HS-5 (cell line): ENCODE measurements at places on chromosomes 2 and 18.

DNA sequence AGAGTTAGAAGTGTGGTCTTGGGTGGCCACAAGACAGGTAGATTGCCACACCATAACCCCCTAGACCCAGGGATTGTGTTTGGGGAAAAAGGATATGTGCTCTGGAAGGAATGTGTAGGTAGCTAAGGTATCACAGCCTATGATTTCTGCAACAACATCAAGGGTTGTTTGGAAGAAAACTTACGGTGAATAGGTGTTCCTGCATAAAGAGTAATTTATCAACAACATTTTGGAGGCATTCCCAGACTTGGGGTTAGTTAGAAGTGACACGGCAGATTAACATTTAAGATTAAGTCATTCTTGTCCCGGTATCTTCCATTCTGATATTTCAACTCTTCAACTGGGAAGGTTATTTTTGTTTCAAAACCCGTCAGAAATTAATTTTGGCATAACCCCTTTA, 65.5 kb downstream of the SPP2 start:
- DNase-seq: no peak

- DNase-seq: no peak
Measured at GRCh38 chr2:67828066-67828465, 234.7 kb downstream of the C1D start.

DNA sequence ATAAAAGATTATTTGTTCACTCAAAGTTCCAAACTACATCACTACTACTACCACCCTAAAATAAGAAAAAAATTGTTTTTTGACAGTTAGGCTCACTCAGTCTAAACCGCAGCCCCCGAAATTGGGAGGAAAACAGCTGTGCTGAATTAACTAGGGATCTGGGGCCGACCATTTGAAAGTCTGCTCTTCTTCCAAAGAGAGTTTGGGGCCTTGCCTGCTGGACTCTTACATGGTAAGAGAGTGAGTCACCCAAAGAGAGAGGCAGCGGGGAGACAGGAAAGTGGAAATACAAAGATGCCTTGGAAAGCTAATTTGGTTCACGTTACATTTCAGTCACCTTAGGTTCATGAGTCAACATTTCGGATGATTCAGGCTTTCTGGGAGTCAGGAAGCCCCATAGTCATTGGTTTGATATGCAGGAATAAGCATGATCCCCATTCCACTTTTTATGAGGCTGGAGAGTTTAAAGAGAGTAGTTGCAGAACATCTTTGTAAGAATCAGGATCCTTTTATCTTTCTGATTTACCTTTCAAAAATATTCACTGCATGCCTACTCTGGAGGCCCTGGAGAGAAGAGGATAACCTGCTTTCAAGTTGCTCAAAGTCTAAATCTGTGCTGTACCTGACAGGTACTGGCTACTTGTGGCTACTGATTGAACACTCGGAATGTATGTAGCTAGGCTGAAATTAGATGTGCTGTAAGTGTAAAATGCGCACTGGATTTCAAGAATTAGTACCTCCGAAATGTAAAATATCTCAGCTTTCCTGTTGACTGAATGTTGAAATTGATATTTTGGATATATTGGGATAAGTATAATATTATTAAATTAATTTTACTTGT, 995 bp upstream of the RTN4 start:
- peak; percentile 100 for DNase-seq

- DNase-seq: peak; percentile 51
Measured at GRCh38 chr2:62287899-62288880, 92.3 kb downstream of the B3GNT2 start.

- no peak for DNase-seq
Measured at GRCh38 chr2:28687640-28688385, 63.8 kb upstream of the PPP1CB start.

GRCh38 chr2:237405605-237406004, 8.4 kb downstream of the COL6A3 start:
- no peak for DNase-seq

GRCh38 chr18:64233851-64234250, 85.0 kb upstream of the LINC00305 start:
- no peak for DNase-seq

DNA sequence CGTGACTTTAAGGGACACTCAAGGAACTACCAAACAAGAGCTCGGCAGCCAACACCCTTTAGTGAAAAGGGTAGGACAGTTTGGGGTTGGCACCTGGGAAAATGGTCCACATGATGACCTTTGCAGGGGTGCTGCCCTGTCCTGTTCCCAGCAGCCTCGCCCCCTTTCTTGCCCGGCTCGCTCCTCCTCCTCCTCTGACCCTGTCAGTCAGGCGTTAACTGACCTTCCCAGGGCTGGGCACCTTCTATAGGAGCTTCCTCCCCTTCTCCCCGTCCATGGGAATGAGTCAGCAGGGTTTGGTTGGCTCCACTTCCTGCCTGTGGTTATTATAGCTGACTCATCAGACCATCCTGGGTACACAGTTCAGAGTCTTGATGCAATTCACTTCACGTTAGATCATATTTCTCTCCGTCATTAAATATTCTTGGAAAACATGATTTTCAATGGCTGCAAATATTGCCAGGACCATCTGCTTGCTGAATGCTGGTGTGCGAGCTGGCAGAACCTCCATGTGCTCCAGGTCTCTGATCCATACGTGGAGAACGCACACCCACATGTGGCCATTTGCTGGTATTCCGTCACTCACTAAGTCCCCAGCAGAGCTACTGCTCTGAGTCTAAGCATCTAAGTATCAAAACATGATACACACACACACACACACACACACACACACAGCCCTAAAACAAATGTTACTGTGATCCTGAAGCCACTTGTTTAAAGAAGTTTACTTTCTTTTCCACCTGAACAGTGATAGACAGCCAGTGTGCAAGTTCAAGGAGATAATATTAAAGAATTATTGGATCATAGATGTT, 185.0 kb downstream of the ANAPC1 start:
- DNase-seq: peak; percentile 100

DNA sequence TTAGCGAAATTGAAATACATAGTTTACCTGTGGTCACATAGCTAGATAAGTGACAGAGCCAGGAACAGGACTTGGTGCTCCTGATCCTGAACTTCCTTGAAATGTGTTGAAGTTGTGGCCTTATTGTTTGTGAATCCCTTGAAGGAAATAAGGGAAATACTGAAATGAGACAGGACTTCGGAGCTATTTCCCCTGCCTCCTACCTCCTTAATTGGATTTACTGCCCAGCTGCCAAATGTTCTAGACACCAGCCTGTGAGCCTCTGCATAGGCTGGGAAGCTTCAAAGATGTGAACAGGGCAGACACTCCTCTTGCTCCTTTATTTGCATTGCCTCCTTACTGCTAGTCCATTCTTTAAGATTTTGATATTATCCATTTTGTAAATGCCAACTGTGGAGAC, 135.2 kb downstream of the PRPF40A start:
- DNase-seq: no peak

DNA sequence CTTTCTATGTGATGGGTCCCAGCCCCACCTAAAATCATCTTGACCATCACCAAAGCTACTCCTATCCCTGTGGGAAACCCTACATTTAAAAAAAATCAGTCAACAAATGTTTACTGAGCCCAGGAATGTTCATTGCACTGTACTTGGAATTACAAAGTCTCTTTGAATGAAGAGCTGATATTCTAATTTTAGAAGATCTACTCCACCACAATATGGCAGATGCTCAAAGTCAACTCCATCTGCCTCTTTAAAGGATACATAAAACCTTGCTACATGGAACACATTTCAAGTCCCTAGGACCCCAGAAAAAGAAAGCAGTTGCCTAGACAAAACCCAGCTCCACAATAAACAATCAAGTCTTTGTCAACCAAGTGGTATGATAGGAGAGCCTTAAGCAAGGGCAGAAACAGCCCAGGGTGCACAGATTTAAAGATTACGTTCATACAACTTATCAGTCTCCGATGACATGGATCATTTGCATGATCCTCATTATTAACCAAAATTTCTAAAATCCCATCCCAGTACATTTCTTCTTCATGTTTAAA, 234.3 kb upstream of the ACVR2A start:
- DNase-seq: no peak

DNA sequence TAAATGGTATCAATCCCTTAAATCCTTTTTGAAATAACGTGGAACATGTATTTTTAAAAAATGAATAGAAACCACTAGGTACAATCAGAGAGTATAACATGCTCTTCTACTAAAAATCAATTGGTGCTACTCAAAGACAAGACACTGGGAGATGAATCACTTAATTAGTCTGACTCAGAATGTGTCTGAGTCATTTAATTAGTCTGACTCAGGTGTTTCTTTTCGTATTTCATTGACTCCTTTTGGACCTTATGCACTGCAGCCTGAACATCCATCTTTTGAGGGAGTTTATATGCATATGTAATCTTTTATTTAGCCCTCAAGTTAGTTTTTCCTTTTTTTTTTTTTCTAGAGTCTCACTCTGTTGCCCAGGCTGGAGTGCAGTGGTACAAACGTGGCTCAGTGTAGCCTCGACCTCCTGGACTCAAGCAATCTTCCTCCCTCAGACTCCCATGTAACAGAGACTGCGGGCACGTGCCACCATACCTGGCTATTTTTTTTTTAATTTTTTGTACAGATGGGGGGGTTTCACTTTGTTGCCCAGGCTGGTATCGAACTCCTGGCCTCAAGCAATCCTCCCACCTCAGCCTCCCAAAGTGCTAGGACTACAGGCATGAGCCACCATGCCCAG, 26.5 kb downstream of the PPP4R3B start:
- peak; percentile 86 for DNase-seq

- no peak for DNase-seq
Measured at GRCh38 chr18:63137999-63138435, 181.6 kb downstream of the BCL2 start.

DNA sequence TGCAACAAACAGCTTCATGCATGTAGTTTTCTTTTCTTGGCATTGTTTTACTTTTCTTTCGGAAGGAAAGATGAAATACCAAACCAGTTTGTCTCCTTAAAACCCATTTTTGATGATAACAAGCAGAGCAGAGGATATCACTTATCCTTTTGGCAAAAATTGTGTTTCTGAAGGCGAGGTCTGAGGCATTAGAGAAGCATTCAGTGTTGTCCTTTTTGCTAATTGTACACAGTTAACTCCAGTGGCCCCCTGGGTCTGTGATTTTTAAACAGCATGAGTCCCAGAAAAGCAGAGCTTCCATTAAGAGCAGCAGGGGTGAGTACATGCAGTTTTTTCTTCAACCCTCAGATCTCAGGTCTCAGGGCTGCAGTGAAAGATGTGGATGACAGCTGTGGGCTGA, 41.3 kb downstream of the TTC39C start:
- no peak for DNase-seq

GRCh38 chr2:232689152-232689910, 7.8 kb upstream of the GIGYF2 start:
- no peak for DNase-seq

- peak; percentile 40 for DNase-seq
Measured at GRCh38 chr18:11175266-11175979, 26.1 kb upstream of the PIEZO2 start.

DNA sequence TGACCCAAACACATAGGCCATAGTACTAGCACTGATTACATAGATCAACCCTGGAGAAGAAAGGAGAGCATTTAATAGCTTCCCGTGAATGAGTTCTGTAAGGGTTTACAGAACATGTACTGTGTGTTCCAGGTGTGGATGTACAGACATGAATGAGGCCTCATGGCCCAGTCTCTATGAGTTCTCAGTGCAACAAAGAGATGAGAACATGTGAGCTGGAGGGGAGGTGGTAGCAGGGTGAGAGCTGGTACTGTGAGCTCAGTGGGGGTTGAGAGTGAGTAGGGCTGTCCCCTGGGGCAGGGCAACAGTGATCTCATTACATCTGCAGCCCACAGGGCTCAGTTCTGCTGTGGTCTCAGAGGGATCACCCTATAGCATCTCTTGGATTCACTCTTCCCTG, 42.6 kb upstream of the SPRED2 start:
- no peak for DNase-seq

DNA sequence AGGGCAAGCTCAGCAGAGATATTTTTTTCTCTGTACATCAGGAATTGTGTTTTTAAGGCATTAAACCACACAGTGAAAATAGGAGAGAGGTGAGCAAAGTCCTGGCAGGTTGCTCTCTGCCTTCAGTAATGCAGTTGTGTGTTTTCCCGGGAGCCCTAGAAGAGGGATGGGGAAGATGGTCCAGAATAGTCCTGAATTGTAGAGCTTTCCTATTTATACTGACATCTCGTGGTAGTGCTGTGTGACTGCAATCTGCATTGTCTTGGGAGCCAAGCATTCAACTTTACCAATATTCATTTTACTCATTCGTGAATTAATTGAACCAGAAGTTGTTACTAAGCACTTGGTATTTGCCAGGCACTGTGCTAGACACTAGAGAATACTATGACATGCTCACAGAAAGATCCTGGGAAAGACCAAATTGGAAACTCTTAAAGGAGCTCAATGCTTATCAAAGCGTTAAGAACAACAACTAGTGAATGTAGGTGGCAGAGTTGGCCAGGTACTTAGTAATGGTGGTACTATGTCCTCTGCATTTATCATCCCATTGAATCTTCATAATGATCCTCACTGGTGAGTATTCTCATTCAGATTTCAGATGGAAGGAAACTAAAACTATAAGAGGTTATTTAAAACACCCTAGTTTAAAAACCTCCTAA, 214.6 kb downstream of the TRIB2 start:
- DNase-seq: no peak

- DNase-seq: no peak
Measured at GRCh38 chr2:114683251-114683650, 240.8 kb downstream of the DPP10 start.

DNA sequence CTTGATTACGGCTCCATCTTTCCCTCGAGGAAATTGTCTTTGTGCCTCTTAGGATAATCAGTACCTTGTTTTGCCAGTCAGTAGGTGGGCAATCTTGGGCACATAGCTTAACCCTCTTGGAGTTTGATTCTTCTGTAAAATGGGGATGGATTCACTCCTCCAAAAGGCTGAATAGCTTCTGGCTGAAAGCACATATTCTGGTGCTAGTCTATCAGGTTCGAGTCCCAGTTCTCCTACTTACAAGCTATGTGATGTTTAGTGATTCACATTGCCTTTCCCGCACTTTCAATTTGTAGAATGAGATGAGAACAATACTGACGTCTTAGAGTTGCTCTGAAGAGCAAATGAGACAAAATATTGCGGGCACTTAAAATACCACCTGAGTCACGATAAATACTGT, 43.9 kb downstream of the ATIC start:
- no peak for DNase-seq

GRCh38 chr2:64228918-64229317, 84.7 kb upstream of the PELI1 start:
- no peak for DNase-seq

GRCh38 chr2:28445448-28446258, 50.2 kb upstream of the PLB1 start:
- peak; percentile 92 for DNase-seq

- no peak for DNase-seq
Measured at GRCh38 chr18:3726238-3726951, 276.4 kb downstream of the TGIF1 start.

DNA sequence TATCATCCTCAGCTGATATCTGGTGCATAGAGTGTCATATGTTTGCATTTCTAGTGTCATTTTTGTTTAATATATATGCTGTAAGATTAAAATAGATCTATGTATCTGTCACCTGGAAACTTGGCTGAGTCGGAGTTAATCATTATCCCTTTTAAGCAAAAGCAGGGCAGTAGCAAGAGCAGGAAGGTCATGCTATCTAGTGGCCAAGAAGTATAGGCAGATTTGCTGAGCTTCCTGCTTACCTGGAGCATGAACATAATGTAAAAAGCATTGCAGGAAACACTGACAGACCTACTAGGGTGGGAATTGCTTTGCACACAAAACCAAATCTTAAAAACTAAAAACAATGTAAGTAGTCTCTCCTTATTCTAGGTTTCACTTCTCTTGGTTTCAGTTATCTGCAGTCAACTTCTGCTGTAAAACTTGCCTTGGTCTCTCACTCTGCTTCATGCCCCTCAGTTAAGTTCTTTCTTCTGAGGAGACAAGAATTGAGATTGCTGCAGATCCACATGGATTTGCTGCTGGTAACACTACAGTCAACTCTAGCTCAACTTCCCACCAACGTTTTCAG, 295.3 kb downstream of the CDH7 start:
- DNase-seq: no peak
